ENCODE measurements at places on chromosomes 7 and 10.
A peak's percentile ranks its signal among the peaks of the same experiment; 100 is the strongest.

DNA sequence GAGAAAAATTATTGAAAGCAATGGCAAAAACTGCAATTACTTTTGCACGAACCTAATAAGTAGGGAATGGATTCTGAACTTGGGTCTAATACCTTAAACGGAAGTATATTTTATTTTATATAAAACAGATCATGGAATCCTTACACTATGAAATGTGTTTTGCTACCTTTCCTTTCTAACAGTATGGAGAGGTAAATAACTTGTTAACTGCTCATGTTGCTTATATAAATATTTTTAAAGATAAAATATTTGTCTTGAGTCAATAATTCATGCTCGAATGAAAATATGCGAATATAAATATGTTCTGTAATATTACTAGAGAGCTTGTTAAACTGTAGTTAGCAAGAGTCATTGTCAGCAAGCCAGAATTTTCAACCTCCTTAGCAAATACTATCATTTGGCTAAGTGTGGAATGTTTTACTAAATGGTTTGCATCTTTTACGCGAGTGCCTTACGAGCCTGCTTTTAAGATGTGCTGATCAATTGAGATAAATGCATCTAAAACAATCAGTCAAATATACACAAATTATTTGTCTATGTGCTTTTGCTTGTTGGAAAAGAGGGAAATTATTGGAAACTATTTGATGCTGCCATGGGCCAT lies 5.9 kb downstream of the GNAT3 start:
- no peak for DNase-seq

- no peak for DNase-seq
These were observed 3.7 kb upstream of the SLC16A9 start for GRCh38 chr10:59713196-59713821.

- peak; percentile 83 for DNase-seq
These were observed 80.5 kb upstream of the PPIF start for GRCh38 chr10:79266543-79267312.

- no peak for DNase-seq
These were observed 89.1 kb upstream of the ADO start for GRCh38 chr10:62715383-62715782.

GRCh38 chr10:91551856-91552255 lies 81.0 kb downstream of the PPP1R3C start:
- peak; percentile 64 for DNase-seq

- no peak for DNase-seq
These were observed 72.1 kb upstream of the STARD3NL start for GRCh38 chr7:38105874-38106483.

Data from Right ventricle myocardium inferior (tissue), 1 donor.